ENCODE measurements at places on chromosomes 11 and 22. TPM values are rescaled to one million over a fixed set of nuclear protein-coding genes. Genes with fewer than 3 reads are reported as not detected.

- no peak for DNase-seq
Measured at GRCh38 chr11:9982796-9983579, 311.0 kb downstream of the SBF2 start.

DNA sequence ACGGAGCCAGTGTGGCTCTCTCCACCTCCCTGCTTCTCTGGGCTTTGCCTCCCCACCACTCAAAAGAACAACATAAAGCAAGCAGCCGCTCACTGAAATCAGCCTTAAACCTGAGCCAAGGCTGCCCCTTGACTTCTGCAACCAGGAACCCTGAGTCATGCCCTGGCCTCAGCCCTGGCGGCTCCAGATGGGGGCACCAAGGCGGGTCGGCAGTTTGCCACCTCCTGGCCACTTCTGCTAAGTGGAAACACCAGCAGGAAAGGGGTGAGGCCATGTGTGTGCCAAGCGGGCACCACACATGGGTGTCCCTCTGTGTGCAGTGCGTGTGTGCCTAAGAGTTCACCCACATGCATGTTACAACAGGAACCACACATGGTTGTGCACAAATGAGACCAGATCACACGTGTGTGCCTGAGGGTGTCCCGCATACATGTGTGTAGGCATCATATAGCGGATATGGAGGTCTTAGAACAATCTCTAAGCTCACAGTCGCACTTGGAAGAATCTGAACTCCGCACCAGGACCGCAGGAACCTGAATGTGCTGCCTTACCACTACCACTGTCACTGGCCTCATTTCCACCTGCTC, 221.2 kb downstream of the MN1 start:
- DNase-seq: no peak

DNA sequence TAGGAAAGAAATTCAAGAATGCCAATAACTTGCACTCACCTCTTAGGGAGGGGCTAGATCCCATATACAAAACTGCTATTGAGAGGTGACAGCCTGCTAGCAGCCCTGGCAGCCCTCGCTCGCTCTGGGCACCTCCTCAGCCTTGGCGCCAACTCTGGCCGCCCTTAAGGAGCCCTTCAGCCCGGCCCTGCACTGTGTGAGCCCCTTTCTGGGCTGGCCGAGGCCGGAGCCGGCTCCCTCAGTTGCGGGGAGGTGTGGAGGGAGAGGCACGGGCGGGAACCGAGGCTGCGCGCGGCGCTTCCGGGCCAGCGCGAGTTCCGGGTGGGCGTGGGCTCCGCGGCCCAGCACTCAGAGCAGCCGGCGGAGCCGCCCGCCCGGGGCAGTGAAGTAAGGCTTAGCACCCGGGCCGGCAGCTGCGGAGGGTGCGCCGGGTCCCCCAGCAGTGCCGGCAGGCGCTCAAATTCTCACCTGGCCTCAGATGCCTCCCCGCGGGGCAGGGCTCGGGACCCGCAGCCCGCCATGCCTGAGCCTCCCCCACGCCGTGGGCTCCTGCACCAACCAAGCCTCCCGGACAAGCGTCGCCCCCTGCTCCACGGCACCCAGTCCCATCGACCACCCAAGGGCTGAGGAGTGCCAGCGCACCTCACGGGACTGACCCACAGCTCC, 329.9 kb downstream of the FAM181B start:
- DNase-seq: no peak

- no peak for DNase-seq
Measured at GRCh38 chr11:57713835-57714234, 1.4 kb downstream of the TMX2 start.

- no peak for DNase-seq
Measured at GRCh38 chr11:32381179-32381578, 54.2 kb downstream of the WT1 start.

GRCh38 chr22:21095773-21096107, 50.0 kb downstream of the LRRC74B start:
- no peak for DNase-seq

DNA sequence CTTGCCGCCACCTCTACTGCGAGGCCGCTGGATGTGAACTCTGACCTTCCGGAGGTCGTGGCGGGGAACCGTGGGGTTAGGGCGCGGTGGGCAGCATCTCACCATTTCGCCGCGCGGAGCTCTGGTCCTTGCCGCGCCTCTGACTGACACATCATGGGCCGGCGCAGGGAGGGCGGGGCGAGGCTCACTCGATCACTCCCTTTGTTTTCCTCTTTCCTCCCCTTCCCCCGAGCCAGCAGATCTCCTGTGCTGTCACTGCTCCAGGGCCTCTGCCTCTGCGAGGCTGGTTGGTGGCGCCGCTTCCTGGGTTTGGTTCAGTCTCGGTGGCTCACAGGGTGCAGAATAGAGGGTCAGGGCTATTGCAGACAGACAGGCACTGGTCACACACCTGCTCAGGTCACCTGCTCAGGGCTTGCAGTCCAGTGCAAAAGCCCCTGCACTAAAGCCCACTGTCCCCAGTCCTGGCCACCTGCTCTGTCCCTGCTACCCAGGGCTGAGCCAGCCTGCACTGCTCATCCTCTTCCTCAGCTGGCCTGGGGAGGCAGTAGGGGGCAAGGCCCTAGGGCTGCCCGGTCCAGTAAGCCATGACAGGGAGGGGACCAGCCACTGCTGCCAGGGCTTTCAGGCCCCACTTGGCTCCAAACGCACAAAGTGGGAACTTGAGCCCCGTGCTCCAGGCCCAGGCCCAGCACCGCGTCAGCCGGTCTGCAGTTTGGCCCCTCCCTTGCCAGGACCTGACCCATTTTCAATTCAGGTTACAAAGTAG, 36.2 kb downstream of the PISD start:
- DNase-seq: no peak

DNA sequence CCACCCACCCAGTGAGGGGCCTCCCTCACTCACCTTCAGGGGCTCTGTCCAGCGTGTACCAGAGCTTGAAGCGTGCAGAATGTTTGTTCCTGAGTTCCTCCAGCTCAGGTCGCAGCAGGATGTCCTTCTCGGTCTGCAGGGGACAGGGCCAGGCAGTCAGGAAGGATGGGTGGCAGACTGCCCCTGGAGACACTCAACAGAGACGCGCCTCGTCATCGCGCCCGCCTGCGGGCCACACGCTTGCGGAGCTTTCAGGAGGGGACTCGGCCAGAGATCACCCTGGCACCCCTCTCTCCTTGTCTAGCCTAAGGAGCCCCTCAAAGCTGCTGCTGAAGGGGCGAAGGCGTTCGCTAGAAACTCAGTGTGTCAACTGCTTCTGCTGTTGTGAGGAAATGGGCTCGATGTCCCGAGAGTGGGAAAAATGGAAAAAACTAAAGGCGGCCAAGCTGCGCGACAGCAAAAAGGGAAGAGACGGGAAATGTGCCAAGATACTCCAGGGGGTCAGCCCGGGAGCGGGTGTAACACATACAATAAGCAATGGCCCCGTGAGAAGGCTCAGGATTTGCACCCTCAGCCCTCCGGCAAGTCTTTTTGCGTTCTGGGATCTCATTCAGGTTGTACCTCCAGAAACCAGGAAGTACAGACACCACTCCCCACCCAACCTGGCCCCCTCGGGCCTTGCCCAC, 9.2 kb upstream of the POLDIP3 start:
- no peak for DNase-seq

- DNase-seq: no peak
Measured at GRCh38 chr22:47102081-47102480, 339.6 kb downstream of the TBC1D22A start.

GRCh38 chr11:35077709-35078469, 61.1 kb upstream of the CD44 start:
- no peak for DNase-seq

DNA sequence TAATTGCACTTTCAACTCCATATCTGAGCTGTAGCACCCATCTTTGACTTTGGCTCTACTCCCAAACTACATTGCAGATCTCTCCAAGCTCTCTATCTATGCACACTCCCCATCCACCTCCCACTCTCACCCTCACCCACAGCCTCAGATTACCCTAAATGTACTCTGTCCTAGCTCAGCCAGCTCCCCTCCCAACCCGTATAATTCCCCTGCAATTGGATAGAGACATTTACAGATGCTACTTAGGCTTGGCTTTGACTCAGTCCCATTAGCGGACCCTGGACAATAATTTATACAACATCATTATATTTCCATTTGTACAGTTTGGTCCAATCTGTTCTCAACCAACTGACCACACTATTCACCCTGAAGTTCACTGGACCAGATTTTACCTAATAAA, 338.9 kb upstream of the ANO3 start:
- DNase-seq: no peak

GRCh38 chr22:35905894-35906293, 122.7 kb downstream of the RBFOX2 start:
- no peak for DNase-seq

- no peak for DNase-seq
Measured at GRCh38 chr11:73795925-73796632, 8.4 kb downstream of the MRPL48 start.

DNA sequence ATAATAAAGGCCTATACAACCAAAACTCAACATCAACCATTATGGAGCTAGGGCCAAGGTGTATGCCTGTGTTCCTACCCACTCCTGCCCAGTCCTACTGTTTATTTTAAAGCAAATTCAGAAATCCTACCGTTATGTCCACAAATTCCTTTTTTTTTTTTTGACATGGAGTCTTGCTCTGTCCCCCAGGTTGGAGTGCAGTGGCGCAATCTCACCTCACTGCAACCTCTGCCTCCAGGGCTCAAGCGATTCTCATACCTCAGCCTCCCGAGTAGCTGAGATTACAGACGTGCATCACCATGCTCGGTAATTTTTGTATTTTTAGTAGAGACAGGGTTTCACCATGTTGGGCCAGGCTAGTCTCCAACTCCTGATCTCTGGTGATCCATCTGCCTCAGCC, 3.1 kb upstream of the CPT1A start:
- DNase-seq: no peak

GRCh38 chr11:79515781-79516180, 75.0 kb upstream of the TENM4 start:
- no peak for DNase-seq

DNA sequence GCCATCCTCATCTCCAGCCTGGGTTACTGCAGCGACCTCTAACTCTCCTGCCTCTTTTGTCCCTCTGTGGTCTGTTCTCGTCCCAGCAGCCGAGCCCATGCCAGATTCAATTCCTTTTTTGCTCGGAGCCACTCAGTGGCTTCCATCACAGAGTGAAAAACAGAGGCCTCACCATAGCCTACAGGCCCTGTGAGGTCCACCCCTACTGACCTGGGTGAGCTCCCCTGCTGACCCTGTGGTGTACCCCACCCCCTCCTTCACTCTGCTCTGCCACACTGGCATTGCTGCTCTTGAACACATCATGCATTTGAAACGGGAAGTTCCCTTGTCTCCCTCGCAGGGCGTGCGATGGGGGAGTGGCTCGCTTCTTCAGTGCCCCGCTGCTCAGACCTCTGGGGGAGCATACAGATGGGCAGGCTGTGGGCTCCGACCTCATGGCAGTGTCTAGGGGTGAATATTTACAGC, 2.1 kb downstream of the AIP start:
- DNase-seq: no peak

DNA sequence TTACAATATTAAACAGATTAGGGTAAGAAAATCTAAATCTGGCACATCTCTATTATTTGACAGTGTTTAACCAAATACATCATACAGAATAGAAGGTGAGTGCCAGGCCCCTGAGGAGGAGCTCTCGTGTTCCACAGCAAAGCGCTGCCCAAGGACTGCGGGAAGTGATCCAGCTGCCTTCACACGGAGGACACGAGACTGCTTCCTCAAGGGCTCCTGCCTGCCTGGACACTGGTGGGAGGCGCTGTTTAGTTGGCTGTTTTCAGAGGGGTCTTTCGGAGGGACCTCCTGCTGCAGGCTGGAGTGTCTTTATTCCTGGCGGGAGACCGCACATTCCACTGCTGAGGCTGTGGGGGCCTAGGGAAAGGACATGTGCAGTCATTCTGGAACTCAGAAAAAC, 71.1 kb downstream of the NCAPD3 start:
- DNase-seq: no peak

- DNase-seq: no peak
Measured at GRCh38 chr11:111170761-111171379, 74.7 kb upstream of the POU2AF2 start.

GRCh38 chr11:32198053-32198452, 107.2 kb downstream of the RCN1 start:
- no peak for DNase-seq

DNA sequence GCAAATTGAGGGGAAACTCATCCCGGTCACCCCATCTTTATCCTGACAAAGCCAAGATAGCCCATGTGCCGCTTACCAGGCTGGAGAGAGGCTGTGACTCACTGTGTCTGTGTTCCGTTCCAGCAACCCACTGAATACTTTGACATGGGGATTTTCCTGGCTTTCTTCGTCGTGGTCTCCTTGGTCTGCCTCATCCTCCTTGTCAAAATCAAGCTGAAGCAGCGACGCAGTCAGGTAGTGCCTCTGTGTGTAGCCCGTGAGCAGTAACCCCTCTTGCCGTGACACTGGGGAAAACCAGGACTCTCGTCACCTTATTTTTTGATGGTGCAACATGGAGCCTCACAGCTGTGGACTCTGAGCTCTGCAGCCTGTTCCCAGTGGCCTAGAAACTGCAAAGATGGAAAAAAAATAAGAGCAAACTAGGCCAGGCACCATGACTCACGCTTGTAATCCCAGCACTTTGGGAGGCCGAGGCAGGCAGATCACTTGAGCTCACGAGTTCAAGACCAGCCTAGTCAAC, 16.9 kb downstream of the C22orf31 start:
- DNase-seq: no peak

DNA sequence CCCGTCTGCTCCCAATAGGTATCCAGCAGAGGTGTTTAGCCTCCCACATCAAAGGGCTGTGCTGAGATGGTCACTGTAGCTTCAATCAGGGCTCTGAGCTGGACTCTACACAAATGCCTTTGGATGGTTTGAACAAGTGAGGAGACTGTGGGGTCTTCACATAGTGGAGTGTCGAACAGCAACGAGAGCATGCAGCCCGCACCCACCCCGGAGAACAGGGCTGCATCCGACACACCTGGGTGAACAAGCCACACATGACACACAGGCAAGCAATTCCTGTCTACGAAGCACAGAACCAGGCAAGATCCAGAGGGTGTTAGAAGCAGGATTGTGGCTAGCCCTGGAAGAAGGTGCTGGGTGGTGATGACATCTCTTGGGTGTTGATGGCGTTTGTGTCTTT, 58.0 kb upstream of the FGF3 start:
- DNase-seq: peak; percentile 3

DNA sequence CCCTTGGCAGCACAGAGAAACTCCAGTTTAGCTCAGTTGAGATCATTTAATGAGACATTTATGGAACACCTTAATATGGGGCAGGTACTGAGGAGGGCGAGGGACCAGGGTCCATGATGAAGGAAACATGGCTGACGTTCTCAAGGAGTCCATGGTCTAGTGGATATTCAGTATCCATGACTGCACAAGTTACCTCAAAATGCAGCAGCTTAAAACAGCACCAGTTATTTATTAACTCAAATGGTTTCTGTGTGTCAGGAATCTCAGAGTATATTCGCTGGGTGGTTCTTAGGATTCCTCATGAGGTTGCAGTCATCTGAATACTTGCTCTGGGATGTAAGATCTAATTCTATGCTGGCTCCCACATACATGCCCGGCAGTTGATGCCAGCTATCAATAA, 346.8 kb downstream of the LARGE1 start:
- DNase-seq: no peak

The OR51I1 gene
- not detected for total RNA-seq

The TRIM49 gene
- total RNA-seq: not detected

The MIF gene
- total RNA-seq: 242 TPM

The CDON gene
- total RNA-seq: 42.6 TPM

The MUC5B gene
- not detected for total RNA-seq

The FAM83F gene
- total RNA-seq: 0.50 TPM

The ABTB2 gene
- total RNA-seq: 4.4 TPM

The SCT gene
- total RNA-seq: not detected

The P2RY2 gene
- total RNA-seq: 0.56 TPM

The BAIAP2L2 gene
- total RNA-seq: 3.0 TPM

The CLCF1 gene
- 51.4 TPM for total RNA-seq

The CCND1 gene
- total RNA-seq: 72.3 TPM

Data from omental fat pad (tissue), 4 donors.